Spleen (tissue), 13 donors: ENCODE measurements at places on chromosomes 12 and 14. TPM values are rescaled to one million over a fixed set of nuclear protein-coding genes. Genes with fewer than 3 reads are reported as not detected.

Gene EPYC
- not detected for total RNA-seq

Gene RTL1
- total RNA-seq: not detected

Gene IPO4
- total RNA-seq: 20.6 TPM

Gene B4GALNT3
- 1.4 TPM for total RNA-seq

- DNase-seq: no peak
- H3K27me3 ChIP-seq: no peaks in the 10 kb centered on the region
- H3K4me3 ChIP-seq: no peak overlapping the region
- no peaks in the 10 kb centered on the region for H3K36me3 ChIP-seq
- H3K27ac ChIP-seq: no peak overlapping the region
- H3K4me1 ChIP-seq: peaks cover 13% of the 10 kb centered on the region
These were observed 183.6 kb upstream of the PZP start for GRCh38 chr12:9391815-9392214.

- DNase-seq: no peak
- no peak overlapping the region for H3K27ac ChIP-seq
- no peaks in the 10 kb centered on the region for H3K4me1 ChIP-seq
- H3K4me3 ChIP-seq: no peak overlapping the region
- H3K27me3 ChIP-seq: no peaks in the 10 kb centered on the region
- H3K36me3 ChIP-seq: no peaks in the 10 kb centered on the region
These were observed 325.6 kb upstream of the TMEM132C start for GRCh38 chr12:127941332-127941731.

DNA sequence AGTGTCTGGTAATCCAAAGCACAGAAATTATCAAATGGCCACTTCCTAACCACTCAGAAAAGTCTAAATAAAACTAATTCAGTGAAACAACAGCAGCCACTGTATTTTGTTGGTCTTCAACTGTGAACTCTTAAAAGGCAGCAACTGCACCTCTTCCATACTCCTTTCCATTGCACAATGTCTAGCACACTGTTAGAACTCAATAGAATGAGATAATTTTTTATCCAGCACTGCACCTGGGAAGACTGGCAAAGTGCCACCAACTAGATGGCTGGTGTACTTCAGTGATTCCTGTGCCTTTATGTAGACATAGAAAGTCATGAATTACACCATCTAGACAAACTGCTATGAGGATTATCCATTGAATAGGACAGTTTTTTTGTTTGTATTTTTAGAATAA is 26.2 kb downstream of the LGR5 start:
- no peaks in the 10 kb centered on the region for H3K4me1 ChIP-seq
- no peaks in the 10 kb centered on the region for H3K27me3 ChIP-seq
- no peaks in the 10 kb centered on the region for H3K36me3 ChIP-seq
- no peak for DNase-seq
- H3K27ac ChIP-seq: no peak overlapping the region

DNA sequence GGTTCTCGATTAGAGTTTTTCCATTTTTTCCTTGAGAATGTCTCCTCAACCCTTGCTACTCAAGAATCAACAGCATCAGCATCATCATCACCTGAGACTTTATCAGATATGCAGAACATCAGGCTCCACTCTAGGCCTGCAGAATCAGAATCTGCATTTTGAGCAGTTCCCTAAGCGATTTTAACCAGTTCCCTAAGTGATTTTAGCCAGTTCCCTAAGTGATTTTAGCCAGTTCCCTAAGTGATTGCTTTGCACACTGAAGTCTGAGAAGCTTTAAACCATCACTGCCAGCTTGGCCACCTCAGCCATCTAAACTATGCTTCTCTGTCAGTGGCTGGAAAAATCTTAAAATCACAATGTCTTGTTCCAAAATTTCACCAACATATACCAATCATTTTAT is 29.4 kb upstream of the SLC38A1 start:
- peaks cover 10% of the 10 kb centered on the region for H3K4me1 ChIP-seq
- H3K27ac ChIP-seq: no peak overlapping the region
- H3K27me3 ChIP-seq: no peaks in the 10 kb centered on the region
- H3K4me3 ChIP-seq: no peak overlapping the region

- H3K4me3 ChIP-seq: no peak overlapping the region
- H3K4me1 ChIP-seq: peaks cover 2% of the 10 kb centered on the region
- no peaks in the 10 kb centered on the region for H3K36me3 ChIP-seq
These were observed 48.8 kb upstream of the KRR1 start for GRCh38 chr12:75560167-75560566.

- H3K27ac ChIP-seq: no peak overlapping the region
- H3K27me3 ChIP-seq: no peaks in the 10 kb centered on the region
- H3K4me3 ChIP-seq: no peak overlapping the region
- peaks cover 62% of the 10 kb centered on the region for H3K4me1 ChIP-seq
- no peak for DNase-seq
These were observed 40.2 kb upstream of the TMEM179 start for GRCh38 chr14:104644656-104645378.

- H3K27ac ChIP-seq: no peak within 1 kb of the TSS
- H3K4me1 ChIP-seq: no peaks in the 10 kb centered on the region
- no peak for DNase-seq
- no peaks in the 10 kb centered on the region for H3K36me3 ChIP-seq
- peak within 1 kb of the TSS; percentile 27 for H3K4me3 ChIP-seq
These were observed at the start of gene SOX5 for GRCh38 chr12:23949348-23950209. TSS of gene SOX5 (minus strand) at chr12:23949670. CDS start at chr12:23949601, 69 bp downstream.

DNA sequence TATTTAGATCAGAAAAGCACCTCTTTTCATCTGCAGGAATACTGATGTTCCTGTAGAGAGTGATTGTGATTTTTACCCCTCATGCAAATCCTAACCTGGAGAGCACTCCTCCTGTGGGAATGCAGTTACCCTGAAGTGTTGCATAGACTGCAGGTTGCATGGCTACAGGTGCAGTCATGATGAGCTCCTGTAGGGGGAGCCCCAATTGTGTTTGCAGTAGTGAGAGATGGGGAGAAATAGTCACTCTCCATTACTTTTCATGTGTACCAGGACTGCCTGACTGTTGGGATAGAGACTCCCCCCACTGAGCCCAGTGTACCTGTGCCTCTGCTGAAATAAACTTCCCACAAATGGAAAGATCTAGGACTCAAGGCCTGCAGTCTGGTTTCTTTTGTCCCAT is 1086.5 kb downstream of the SLC6A15 start:
- no peak for DNase-seq
- no peak overlapping the region for H3K27ac ChIP-seq
- no peaks in the 10 kb centered on the region for H3K27me3 ChIP-seq
- no peak overlapping the region for H3K4me3 ChIP-seq
- no peaks in the 10 kb centered on the region for H3K36me3 ChIP-seq
- no peaks in the 10 kb centered on the region for H3K4me1 ChIP-seq

- no peaks in the 10 kb centered on the region for H3K4me1 ChIP-seq
- no peak overlapping the region for H3K27ac ChIP-seq
- no peak for DNase-seq
- H3K36me3 ChIP-seq: no peaks in the 10 kb centered on the region
- no peak overlapping the region for H3K4me3 ChIP-seq
These were observed 684.9 kb upstream of the TMEM132C start for GRCh38 chr12:127582074-127582473.

DNA sequence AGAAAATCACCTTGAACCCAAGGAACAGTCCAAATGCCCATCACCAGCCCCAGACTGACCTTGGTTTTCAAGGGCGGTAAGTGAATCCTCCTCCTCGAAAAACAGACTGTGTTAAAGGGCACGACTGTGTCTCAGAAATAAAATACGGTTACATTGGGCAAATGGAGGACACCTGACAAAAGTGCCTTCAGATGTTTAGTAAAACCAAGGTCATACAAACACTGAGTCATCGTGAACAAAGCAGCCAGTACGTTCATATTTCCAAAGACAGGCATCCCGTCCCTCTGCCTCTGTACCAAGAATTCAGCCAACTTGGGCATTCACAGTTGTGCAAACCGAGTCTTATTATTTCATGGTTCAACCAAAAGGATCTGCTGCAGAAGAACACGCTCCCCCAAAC is 25.9 kb downstream of the FOXN3 start:
- no peak overlapping the region for H3K27ac ChIP-seq
- DNase-seq: no peak
- no peaks in the 10 kb centered on the region for H3K27me3 ChIP-seq
- peaks cover 3% of the 10 kb centered on the region for H3K36me3 ChIP-seq
- peaks cover 9% of the 10 kb centered on the region for H3K4me1 ChIP-seq
